Pancreas (tissue), 10 donors: ENCODE measurements at places on chromosomes 2 and 18.

DNA sequence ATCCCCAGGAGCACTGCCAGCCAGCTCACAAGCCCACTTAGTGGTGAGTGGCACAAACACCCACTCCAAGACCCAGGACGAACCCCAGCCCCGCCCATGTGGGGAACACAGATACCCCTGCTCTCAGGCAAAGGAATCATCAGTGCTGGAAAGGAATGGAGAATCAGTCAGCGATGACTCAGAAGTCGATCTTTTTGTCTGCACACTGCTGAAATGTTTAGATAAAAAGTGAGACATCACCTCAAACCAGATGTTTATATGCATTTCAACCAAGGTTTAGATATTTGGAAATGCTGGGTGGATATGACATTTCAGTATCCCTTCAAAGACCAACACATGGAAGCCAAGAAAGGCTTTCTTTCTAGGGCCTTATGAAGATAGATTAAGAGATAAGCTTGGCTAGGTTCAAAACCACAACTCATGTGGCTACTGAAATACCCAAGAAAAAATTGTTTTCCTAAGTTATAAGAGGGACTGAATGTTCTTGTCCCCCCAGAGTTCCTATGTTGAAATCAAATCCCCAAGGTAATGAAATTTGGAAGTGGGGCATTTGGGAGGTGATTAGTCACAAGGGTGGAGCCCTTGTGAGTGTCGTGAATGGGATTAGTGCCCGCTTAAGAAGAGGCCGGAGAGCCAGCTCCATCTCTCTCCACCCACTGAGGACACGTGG lies 43.7 kb downstream of the POU3F3 start:
- no peak overlapping the region for H3K27ac ChIP-seq
- H3K36me3 ChIP-seq = no peaks in the 10 kb centered on the region
- no peak for DNase-seq
- H3K4me3 ChIP-seq = no peak overlapping the region
- H3K27me3 ChIP-seq = no peaks in the 10 kb centered on the region
- H3K4me1 ChIP-seq = no peaks in the 10 kb centered on the region

DNA sequence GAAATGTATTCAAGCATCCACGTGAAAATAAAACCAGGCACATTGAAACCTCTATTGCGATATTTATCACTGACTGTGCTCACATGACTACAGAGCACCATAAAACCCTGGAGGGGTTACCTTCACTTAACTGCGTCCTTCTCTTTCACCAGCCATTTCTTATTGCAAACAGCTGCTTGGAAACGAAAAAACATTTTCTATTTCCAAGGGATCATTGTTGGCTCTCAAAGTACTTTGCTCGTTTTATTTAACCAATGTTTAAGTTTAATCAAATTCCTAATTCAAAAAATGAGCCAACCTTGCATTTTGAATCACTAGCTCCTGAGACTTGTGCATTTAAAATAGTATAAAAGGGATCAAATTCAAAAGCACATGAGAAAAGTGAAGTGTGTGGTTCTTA lies 134.4 kb downstream of the OSR1 start:
- no peaks in the 10 kb centered on the region for H3K27me3 ChIP-seq
- no peak overlapping the region for H3K4me3 ChIP-seq
- H3K27ac ChIP-seq = no peak overlapping the region
- DNase-seq = no peak
- H3K4me1 ChIP-seq = no peaks in the 10 kb centered on the region

- peaks cover 17% of the 10 kb centered on the region for H3K27me3 ChIP-seq
- no peak for DNase-seq
- H3K27ac ChIP-seq = peak overlapping the region; percentile 79
- no peak overlapping the region for H3K4me3 ChIP-seq
- no peaks in the 10 kb centered on the region for H3K36me3 ChIP-seq
Observed at GRCh38 chr2:144512470-144512869, 7.4 kb downstream of the ZEB2 start.

DNA sequence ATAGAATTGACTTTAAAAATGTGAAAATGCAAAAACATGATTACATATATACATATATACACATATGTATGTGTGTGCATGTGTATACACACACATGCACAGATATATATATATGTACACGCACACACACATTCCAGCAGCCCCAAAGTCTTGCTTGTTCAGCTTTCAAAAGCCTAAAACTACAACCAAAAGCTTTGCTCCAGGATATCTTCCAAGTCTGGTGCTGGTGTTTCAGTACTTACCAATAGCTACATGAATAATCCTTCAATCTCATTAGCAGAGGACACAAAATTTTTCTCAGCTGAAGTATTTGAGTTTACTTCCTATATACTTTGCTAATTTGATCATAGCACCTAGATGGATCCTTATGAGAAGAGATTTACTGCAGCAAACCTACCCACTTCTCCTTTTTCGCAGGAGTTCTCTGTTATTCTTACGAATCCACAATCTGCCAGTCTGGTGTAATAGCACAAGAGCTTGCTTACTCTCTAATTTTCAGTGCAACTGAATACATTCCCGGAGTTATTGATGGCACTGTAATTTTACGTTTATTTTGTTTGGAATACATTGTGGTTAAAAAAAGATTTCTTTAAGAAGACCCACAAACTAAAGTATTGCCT lies 553.3 kb downstream of the ARHGAP15 start:
- DNase-seq = no peak
- no peak overlapping the region for H3K27ac ChIP-seq
- H3K27me3 ChIP-seq = no peaks in the 10 kb centered on the region
- no peaks in the 10 kb centered on the region for H3K4me1 ChIP-seq
- H3K4me3 ChIP-seq = no peak overlapping the region
- no peaks in the 10 kb centered on the region for H3K36me3 ChIP-seq

GRCh38 chr2:8541636-8542035 lies 140.2 kb upstream of the ID2 start:
- H3K27ac ChIP-seq = no peak overlapping the region
- no peaks in the 10 kb centered on the region for H3K36me3 ChIP-seq
- no peaks in the 10 kb centered on the region for H3K27me3 ChIP-seq
- H3K4me1 ChIP-seq = no peaks in the 10 kb centered on the region
- H3K4me3 ChIP-seq = no peak overlapping the region

DNA sequence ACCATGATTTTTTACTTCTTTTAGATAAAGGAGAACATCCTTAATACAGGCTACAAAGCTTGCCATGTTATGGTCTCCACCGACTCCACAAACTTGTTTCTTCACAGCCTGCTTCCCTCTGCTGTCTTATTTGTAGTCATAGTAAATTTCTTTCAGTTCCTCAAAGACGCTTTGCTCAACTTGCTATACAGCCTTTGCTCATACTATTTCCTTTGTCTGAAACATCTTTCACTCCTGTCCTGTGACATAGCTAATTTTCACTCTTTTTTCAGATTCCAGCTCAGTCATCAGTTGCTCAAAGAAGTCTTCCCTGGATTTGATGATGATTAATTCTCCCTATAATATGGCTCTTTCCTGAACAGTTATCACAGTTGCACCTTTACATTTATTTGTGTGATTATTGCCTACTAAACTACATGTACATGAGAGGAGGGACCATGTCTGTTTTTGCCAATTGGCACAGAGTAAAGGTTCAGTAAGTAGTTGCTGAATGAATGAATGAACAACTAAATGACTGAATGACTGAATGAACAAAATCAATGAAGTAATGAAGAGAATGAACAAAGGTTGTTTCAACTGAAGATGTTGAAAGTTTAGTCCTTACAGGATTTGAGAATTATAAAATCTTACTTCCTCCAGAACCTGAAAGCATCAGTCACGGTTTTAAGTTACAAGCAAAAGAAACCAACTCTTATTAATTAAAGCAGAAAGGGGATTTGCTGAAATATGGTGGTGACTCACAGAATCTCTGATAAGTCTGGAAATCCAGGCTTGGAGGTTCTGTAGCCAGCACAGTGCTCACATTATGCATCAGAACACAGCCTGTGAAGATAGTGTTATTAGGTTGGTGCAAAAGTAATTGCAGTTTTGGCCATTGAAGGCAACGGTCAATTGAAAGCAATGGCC lies 186.4 kb upstream of the FAM98A start:
- no peak for DNase-seq
- no peaks in the 10 kb centered on the region for H3K36me3 ChIP-seq
- no peaks in the 10 kb centered on the region for H3K4me1 ChIP-seq
- no peak overlapping the region for H3K4me3 ChIP-seq

DNA sequence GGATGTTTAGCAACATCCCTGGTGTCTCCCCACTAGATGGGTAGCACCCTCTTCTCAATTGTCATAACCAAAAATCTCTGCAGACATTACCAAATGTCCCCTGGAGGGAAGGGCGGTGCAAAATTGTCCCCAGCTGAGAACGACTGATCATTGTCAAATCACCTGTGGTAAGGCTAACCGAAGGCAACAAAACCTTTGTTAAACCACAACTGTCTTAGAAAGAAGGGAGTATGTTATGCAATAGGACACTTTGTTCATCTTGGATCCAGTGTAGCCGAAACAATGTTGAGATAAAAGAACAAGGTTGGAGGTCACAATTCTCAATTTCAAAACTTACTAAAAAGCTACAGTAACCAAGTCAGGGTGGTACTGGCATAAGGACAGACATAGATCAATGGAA lies 50.3 kb upstream of the ST3GAL5 start:
- no peaks in the 10 kb centered on the region for H3K36me3 ChIP-seq
- no peak overlapping the region for H3K4me3 ChIP-seq
- no peaks in the 10 kb centered on the region for H3K27me3 ChIP-seq
- no peak overlapping the region for H3K27ac ChIP-seq

DNA sequence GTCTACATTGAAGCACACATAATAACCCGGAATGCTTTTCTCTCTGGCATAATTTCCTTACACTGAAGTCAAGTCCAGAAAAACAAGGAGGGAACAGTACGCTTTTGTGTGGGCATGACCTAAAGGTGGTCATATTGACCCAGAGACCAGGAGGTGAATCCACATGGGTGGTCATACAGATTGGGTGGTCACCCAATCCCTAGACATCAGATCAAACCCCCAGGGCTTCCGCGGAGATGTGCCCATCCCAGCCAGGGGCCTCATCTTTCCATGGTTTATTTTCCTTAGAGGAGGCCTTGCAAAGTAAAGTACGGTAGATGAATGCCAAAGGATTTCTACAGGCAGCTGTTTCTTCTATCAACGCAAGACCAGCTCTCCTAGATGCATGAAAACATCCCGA lies 38.8 kb downstream of the FAM168B start:
- no peaks in the 10 kb centered on the region for H3K4me1 ChIP-seq
- peaks cover 62% of the 10 kb centered on the region for H3K36me3 ChIP-seq
- H3K4me3 ChIP-seq = no peak overlapping the region
- DNase-seq = no peak

DNA sequence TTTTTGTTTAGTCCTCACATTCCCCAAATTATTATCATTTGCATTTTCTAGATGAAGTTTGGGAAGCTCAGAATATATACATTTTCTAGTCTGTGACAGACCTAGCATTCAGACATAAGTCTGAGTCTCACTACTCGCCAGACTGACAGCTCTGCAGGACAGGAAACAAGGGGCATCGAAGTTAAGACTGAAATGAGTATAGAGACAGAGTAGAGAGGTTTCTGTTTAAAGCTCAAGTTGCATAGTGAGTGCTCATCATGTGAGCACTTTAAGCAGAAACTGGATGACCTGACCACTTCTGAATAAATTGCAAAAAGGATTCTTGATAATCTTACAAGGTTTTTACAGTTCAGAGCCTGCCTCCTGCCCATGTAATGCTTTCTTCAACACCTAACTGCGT lies 1.1 kb downstream of the HADHB start:
- H3K36me3 ChIP-seq = no peaks in the 10 kb centered on the region
- no peaks in the 10 kb centered on the region for H3K27me3 ChIP-seq
- peak overlapping the region; percentile 88 for H3K4me3 ChIP-seq
- DNase-seq = no peak
- no peak overlapping the region for H3K27ac ChIP-seq

GRCh38 chr18:10736984-10737383 lies 211.2 kb downstream of the NAPG start:
- no peaks in the 10 kb centered on the region for H3K36me3 ChIP-seq
- no peak overlapping the region for H3K4me3 ChIP-seq
- no peaks in the 10 kb centered on the region for H3K4me1 ChIP-seq

GRCh38 chr2:161570424-161571050 lies 53.7 kb upstream of the SLC4A10 start:
- no peak for DNase-seq
- no peaks in the 10 kb centered on the region for H3K4me1 ChIP-seq
- no peaks in the 10 kb centered on the region for H3K27me3 ChIP-seq
- no peaks in the 10 kb centered on the region for H3K36me3 ChIP-seq
- no peak overlapping the region for H3K4me3 ChIP-seq
- no peak overlapping the region for H3K27ac ChIP-seq

- no peak overlapping the region for H3K27ac ChIP-seq
- H3K27me3 ChIP-seq = no peaks in the 10 kb centered on the region
- H3K4me3 ChIP-seq = no peak overlapping the region
- DNase-seq = no peak
- no peaks in the 10 kb centered on the region for H3K4me1 ChIP-seq
Observed at GRCh38 chr18:10442551-10442971, 11.9 kb upstream of the APCDD1 start.

DNA sequence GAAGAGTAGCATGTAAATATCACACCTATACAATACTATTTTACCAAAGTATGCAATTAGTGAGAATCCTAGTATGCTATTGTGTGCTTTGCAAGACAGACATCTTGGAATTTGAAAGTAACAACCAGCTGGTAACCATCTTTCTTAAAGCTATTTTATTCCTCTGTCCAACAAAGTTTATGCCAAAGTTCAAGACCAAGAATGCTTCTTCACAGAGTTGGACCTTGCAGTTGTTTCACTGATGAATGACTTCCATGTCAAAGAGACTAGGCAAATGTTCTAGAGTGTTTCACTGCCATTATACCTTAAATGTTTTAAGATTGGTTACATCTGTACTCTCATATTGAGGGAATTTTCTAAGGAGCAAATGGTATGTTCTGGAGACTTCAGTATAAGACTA lies 215.2 kb upstream of the CRIM1 start:
- H3K36me3 ChIP-seq = no peaks in the 10 kb centered on the region
- no peaks in the 10 kb centered on the region for H3K27me3 ChIP-seq
- H3K4me3 ChIP-seq = no peak overlapping the region
- no peak overlapping the region for H3K27ac ChIP-seq
- H3K4me1 ChIP-seq = no peaks in the 10 kb centered on the region

- H3K4me1 ChIP-seq = no peaks in the 10 kb centered on the region
- no peak overlapping the region for H3K27ac ChIP-seq
- no peak overlapping the region for H3K4me3 ChIP-seq
- no peaks in the 10 kb centered on the region for H3K27me3 ChIP-seq
Observed at GRCh38 chr2:23235292-23235691, 149.7 kb upstream of the KLHL29 start.

DNA sequence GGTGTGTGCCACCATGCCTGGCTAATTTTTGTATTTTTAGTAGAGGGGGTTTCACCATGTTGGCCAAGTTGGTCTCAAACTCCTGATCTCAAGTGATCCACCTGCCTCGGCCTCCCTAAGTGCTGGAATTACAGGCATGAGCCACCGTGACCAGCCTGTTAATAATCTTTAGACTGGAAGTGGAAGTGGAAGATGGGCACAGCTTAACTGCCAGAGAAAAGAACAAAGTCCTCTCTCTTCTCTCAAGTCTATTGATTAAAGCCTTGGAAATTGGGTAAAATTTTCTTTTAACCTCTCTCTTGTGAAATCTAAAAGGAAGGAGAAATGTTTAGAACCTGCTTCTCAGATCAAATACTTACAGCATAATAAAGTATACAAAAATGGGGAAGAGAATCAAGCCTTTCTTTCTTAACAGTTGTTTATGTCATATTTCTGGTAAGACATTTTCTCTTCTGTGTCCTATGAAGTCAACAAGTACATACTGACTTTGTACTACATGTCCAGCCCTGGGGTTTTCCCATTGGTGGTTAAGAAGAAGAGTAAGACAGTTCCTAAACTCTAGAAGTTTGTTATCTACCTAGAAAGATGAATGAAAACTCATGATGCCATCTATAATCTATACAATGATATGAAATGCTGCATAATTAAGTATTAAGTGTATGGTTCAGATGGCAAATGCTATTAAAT lies 4.6 kb downstream of the TMEM169 start:
- no peak overlapping the region for H3K4me3 ChIP-seq
- H3K27me3 ChIP-seq = no peaks in the 10 kb centered on the region
- H3K36me3 ChIP-seq = no peaks in the 10 kb centered on the region
- no peaks in the 10 kb centered on the region for H3K4me1 ChIP-seq
